ENCODE measurements at places on chromosomes 2 and 18. TPM values are rescaled to one million over a fixed set of nuclear protein-coding genes. Genes with fewer than 3 reads are reported as not detected.

KCNG2 gene
- total RNA-seq: 1.6 TPM

POLR1A gene
- total RNA-seq: 35.7 TPM

COX7A2L gene
- 99.8 TPM for total RNA-seq

ZNF396 gene
- total RNA-seq: 3.6 TPM

CDK15 gene
- total RNA-seq: not detected

TWIST2 gene
- 1.6 TPM for total RNA-seq

ALPG gene
- total RNA-seq: not detected

EML6 gene
- 33.0 TPM for total RNA-seq

SLC14A1 gene
- 120 TPM for total RNA-seq

CCDC68 gene
- total RNA-seq: 4.7 TPM

PCARE gene
- total RNA-seq: 0.40 TPM

MC2R gene
- not detected for total RNA-seq

NT5C1B gene
- total RNA-seq: not detected

SCYGR1 gene
- not detected for total RNA-seq

IL1RN gene
- total RNA-seq: not detected

ANO7 gene
- 3.0 TPM for total RNA-seq

PROKR1 gene
- not detected for total RNA-seq

WNT6 gene
- 0.85 TPM for total RNA-seq

LYG1 gene
- total RNA-seq: 1.1 TPM

HOXD8 gene
- total RNA-seq: not detected

NEDD4L gene
- 131 TPM for total RNA-seq

DYTN gene
- not detected for total RNA-seq

MERTK gene
- 40.6 TPM for total RNA-seq

LAMA1 gene
- 8.4 TPM for total RNA-seq

EHD3 gene
- 110 TPM for total RNA-seq

TXNDC2 gene
- total RNA-seq: 0.43 TPM

TGOLN2 gene
- 109 TPM for total RNA-seq

PLEKHH2 gene
- 14.0 TPM for total RNA-seq

ITGA6 gene
- 26.1 TPM for total RNA-seq

ZNF512 gene
- 32.9 TPM for total RNA-seq

CHRNA1 gene
- 0.53 TPM for total RNA-seq

MYOM1 gene
- 10.4 TPM for total RNA-seq

KCNF1 gene
- total RNA-seq: 44.1 TPM

BOLL gene
- total RNA-seq: not detected

PLGLB2 gene
- 6.4 TPM for total RNA-seq

IER3IP1 gene
- total RNA-seq: 10.5 TPM

INO80C gene
- 13.8 TPM for total RNA-seq

RNF149 gene
- total RNA-seq: 54.4 TPM

MAP3K19 gene
- total RNA-seq: not detected

UGGT1 gene
- total RNA-seq: 32.8 TPM

LRP1B gene
- 52.7 TPM for total RNA-seq

TNS1 gene
- 132 TPM for total RNA-seq

ANKRD30B gene
- 3.7 TPM for total RNA-seq

TTN gene
- 14.2 TPM for total RNA-seq

SATB2 gene
- total RNA-seq: 177 TPM

VWC2L gene
- 9.3 TPM for total RNA-seq

CHRND gene
- total RNA-seq: 0.26 TPM

GRB14 gene
- 9.0 TPM for total RNA-seq

DCTN1 gene
- 381 TPM for total RNA-seq
